ENCODE measurements at places on chromosomes 12 and 14.

- DNase-seq = no peak
Observed at GRCh38 chr12:43841253-43841652, 5.4 kb downstream of the TMEM117 start.

- no peak for DNase-seq
Observed at GRCh38 chr12:93167331-93167730, 210.4 kb upstream of the NUDT4 start.

DNA sequence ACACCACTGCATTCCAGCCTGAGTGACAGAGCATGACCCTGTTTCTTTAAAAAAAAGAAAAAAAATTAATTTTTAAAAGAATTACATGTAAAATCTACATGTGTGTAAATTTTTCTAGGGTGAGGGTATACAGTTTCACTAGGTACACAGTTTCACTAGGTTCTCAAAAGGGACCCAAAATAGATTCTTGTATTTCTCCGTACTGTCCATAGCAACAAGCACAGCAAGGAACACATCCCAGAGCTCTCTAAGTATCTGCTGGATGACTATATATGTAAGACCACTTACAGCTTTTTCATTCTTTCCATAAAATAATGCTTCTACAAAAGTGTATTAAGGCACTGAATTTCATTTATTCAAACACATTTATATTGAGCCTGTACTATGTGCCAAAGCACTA lies 55.1 kb downstream of the ATXN2 start:
- no peak for DNase-seq

- no peak for DNase-seq
Observed at GRCh38 chr12:45833401-45833800, 103.9 kb downstream of the ARID2 start.

- no peak for DNase-seq
Observed at GRCh38 chr14:24307575-24308341, at the start of gene CIDEB. Gene CIDEB (minus strand): TSS chr14:24307977. CDS start chr14:24307858, 119 bp downstream.

GRCh38 chr12:58434726-58435125 lies 485.6 kb downstream of the LRIG3 start:
- DNase-seq = no peak

DNA sequence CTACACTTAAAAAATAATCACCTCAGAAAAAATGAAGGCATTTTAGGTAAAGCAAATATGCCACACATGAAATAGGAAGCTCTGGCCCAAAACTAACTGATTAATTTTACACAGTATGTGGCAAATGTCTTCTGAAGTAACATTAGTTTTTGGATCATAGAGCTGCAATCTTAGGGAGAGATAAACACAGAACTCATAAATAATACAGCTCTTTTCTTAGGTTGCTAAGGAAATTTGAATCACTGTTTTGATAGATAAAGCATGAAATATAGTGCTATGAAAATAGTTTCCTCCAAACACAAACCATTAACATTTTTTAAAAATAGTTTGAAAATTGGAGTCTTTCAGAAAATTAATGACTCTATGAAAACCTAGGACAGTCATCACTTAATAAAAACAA lies 15.0 kb downstream of the RASSF9 start:
- no peak for DNase-seq

- no peak for DNase-seq
Observed at GRCh38 chr12:92342574-92342973, 196.9 kb upstream of the BTG1 start.

DNA sequence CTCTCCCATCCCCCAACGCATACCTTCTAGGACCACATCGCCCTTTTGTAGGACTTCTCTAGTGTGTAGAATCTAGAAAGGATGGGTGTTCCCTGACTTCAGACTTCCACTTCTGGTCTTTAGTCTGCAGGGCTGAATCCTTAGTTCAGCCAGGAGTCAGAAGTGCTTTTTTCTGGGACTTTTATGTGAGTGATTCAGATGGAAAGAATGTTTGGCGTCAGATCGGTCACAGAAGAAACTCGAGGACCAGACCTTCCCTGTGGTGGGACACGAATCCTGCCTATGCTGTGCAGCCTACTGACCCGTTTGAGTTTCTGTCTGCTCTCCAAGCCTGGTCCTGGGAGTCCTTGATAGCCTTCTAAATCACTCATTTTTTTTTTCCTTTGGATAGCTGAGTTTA lies 165.4 kb upstream of the SSTR1 start:
- DNase-seq = no peak

GRCh38 chr12:50961708-50962107 lies 9.4 kb downstream of the HIGD1C start:
- no peak for DNase-seq

DNA sequence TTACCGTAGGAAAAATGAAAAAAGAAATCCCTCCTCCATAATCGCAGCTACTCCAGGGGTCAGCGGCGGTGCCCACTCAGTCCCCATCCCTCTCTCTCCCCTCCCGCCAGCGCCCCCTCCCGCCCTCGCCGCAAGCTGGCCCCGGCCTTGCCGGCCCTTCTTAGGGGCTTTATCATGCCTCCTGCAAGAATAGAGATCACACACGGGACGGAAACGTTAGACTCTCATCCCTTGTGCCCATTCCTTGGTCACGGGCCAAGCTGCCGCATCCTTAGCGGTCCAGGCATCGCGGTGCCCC lies 692 bp upstream of the COX14 start:
- DNase-seq = no peak

GRCh38 chr14:52856139-52856538 lies 64.7 kb upstream of the GNPNAT1 start:
- no peak for DNase-seq

DNA sequence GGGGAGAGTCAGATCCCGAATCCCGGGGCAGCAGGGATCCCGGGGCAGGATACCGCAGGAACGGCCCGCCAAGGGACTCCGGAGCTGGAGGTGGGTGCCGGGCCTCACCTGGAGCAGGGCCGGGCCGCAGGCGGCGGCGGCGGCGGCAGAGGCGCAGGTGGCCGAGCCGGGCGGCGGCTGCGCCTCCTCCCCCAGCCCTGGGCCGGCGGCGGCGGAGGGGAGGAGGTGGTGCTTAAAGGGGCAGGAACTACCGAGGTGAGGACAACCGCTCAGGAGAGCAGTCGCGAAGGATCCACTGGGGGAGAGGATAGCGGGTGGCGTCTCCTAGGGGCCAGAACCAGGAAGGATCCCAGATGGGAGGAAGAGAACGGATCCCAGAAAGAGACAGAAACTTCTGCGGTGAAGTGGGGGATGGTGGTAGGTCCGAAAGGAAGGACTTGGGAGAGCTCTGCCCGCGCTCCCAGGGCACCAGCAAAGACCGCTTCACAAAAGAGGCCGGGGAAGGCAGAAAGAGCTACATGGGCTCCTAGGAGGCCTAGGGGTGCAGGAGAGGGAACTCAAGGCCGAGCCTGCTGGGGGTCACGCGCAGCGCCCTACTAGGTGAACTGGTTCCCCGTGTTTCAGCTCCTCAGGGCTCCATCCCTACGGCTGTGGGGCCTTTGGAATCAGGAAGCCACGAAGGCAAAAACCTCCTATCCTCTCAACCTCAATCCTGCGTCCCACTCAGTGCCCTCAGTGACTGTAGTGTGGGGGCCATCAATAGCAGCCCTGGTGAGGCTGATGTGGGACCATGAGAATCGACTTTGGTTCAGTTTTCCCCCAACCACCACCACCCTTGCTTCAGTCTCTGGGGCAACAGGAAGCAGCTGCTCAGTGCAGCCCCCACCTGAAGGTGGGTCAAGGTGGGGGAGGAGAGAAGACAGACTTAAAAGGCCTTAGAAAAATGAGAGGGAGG lies 5.0 kb upstream of the BAZ2A start:
- DNase-seq = no peak

DNA sequence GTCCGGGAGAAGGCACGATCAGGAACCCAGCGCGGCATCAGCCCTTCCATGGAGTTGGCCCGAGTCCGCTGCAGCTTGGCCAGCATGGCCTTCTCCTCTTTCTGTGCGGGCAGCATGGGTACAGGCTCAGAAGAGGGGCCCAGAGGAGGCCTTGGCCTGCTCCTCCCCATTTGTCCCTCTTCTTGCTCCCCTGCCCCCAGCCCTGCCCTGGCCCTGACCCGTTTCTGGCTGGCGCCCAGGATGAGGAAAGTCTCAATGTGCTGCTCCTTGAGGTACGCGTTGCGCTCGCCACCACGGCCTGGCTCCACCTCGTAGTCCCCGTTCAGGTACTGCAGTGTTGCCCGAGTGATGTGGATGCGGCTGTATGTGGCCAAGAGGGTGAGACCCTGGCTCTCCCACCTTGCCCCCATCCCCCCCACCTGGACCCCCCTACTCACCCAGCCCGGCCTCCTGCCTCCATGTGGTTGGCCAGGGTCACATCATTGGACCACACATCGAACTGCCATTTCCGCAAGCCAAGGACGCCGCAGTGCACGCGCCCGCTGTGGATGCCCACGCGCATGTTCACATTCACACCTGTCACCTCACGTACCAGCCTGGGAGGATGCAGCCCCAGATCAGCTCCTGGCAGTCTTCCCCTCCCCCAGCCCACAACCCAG lies 12.8 kb downstream of the ADCY6 start:
- DNase-seq = no peak

- no peak for DNase-seq
Observed at GRCh38 chr14:80239631-80240030, 28.3 kb upstream of the DIO2 start.

GRCh38 chr12:124802361-124802760 lies 61.3 kb downstream of the SCARB1 start:
- DNase-seq = no peak

DNA sequence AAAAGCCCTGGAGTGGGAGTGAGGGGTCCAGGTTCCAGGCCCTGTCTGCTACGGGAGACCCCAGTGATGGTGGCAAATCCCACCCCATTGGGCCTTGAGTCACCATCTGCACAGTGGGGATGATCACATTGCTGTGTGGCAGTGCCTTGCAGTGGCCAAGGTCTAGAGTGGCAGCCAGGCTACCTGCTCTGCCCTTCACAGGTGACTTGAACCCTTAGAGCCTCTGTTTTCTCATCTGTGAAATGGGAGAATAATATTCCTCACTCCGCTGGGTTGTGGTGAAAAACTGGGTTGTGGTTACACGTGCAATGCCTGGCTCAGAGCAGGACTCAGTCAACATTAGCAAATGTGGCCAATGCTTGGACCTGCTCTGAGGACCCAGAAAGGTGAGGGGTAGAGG lies 58.2 kb downstream of the MVK start:
- DNase-seq = no peak

GRCh38 chr12:107397890-107398500 lies 287.6 kb upstream of the PWP1 start:
- no peak for DNase-seq

GRCh38 chr14:90450667-90451066 lies 53.8 kb downstream of the CALM1 start:
- no peak for DNase-seq

GRCh38 chr12:43401096-43401495 lies 150.9 kb downstream of the ADAMTS20 start:
- no peak for DNase-seq

DNA sequence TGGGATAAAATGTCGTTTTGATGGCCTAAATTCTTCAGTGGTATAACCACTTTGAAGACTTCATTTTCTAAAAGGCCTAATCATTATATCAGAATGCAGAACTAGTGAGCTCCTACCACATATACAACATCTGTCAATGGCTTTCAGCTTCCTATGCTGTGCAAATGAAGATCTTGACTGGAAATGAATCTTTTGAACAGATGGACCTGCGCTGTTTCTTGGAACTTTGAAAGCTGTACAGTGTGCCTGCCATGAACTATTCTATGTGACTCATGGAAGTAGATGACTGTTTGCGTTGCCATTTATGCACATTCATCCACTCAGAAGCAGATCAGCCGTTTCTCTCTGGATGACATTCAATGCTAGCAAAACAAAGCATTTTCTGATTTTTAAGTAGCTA lies 542.2 kb upstream of the USP15 start:
- no peak for DNase-seq

- no peak for DNase-seq
Observed at GRCh38 chr14:66377574-66377973, 108.6 kb upstream of the CCDC196 start.

DNA sequence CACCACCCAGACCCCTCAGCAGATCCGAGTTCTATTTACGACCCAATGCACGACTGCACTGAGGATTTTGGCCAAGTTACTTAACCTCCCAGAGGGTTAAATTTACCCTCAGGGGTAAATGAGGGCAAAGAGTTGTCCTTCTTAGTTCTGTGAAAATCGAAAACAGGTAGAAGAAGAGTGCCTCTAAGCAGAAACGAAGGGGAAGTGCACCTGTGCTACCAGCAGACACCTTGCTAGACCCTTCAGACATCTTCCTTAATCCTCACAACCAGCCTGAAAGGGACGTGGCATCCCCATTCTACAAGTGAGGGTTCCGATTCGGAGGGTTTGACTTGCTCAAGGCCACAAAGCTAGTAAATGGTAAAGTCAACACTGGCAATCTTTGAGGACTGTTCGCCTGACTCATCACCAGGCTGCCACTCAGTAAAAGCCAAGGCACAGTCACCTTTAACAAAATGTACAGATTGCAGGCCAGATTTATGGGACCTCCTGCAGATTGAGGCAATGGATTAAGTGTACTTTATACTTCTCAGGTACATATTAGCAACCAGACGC lies 1.6 kb downstream of the GSG1 start:
- DNase-seq = no peak

DNA sequence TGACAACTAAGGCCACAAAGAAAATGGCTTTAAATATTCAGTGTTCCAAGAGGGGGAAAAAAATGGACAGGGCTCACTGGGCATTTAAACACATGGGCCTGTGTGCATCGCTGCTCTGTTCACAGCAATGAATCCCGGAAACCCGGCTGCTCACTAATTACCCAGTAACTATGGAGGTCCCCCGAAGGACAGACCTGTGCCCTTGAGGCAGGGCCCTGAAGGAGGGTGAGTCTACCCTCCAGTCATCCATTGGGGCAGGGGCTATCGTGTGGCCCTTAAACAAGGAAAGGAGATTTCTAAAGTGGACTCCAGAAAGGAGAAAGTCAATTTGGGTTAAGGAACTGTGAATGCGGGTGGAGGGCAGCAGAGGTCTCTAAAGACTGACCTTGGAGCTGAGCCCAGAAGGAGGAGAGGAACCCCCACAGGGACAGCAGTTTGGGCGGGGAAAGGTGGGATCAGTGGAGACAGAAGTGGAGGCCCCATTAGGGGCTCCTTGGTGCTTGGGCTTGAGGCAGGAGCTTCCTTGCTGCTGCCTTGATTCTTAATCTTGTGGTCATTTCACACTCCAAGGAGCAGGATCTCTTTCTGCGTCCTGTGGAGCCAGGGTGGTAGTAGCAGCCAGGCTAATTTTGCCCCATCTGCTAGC lies 1.4 kb upstream of the CLMN start:
- DNase-seq = no peak
